ENCODE measurements at places on chromosomes 5 and 9.

- no peak for DNase-seq
Measured at GRCh38 chr9:130352586-130353285, 87.2 kb downstream of the HMCN2 start.

DNA sequence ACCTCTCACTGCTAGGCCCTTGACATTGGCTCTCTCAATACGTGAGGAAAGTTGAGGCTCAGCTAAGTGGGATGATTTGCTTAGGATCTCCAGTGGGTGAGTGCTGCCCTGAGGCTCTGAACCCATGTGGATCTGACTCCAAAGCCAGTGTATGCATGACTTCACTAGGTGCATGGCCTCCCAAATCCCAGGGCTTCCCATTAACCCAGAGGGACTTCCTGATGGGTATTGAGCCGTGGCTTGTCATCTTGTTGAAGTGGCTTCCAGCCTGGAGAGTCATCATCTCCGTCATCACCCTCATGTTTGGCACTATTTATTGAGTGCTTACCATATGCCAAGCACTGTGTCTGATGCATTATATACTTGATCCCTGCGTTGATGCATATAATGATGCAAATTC is 37.3 kb upstream of the TEX48 start:
- DNase-seq, result no peak

- no peak for DNase-seq
Measured at GRCh38 chr5:4639946-4640345, 500.2 kb upstream of the ADAMTS16 start.

GRCh38 chr9:124468061-124468740 is 17.9 kb downstream of the ADGRD2 start:
- DNase-seq, result no peak

- no peak for DNase-seq
Measured at GRCh38 chr9:82132024-82132423, 143.5 kb downstream of the SPATA31D1 start.

GRCh38 chr5:10550222-10550995 is 13.5 kb upstream of the ANKRD33B start:
- no peak for DNase-seq

DNA sequence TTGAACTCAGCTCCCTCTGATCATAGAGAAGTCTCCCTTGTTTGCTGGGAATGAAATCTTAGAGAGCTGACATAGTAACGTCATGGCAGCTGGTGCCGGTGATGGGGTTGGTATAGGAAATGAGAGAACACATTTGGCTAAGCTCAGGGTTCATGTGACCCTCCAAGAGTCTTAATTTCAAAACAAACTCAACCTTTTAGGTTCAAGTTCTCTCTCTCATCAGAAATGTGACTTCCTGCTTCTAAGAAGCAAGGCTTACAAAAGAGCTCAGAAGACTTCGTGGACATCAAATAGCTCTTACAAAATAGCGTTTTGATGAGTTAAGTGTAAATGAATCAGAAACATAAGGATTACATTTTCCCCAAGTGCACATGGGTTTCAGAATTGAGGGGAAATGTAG is 97.3 kb downstream of the PAPPA start:
- no peak for DNase-seq

Data from type B pancreatic cell (in vitro differentiated cells).